T-cell (primary cell): ENCODE measurements at places on chromosomes 7 and 10.

DNA sequence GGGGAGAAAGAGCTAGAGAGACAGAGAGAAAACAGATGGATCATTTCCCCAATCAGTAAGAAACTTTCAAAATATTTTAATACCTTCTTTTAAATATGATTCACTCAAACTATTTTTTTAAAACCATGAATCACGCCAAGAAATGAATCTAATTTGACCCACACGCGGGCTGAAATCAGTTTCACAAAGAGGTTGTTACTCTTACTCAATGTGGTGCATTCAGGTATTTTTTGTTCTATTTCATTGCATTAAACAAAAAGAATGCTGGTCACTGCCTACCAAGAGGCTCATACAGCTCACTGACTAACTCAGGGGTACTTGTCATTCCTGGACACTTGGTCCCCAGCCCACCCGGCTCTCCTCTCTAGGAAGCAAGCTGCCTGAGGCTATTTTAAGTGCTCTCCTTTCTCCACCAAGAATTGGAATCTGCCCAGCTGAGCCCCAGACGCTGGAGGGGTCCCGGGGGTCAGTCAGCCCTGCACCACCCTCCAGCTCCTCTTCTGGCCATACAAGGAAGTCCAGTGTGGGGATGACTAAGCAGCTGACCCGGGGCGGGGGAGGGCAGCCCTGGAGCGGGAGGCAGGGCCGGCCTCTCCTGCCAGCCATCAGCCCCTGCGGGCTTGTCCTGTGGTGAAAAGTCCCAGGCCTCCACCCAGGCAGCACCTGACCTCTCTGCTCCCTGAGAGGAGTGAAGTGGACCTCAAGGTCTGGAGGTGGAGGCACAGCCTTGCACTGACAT lies 21.7 kb upstream of the PFKP start:
- no peak for DNase-seq

DNA sequence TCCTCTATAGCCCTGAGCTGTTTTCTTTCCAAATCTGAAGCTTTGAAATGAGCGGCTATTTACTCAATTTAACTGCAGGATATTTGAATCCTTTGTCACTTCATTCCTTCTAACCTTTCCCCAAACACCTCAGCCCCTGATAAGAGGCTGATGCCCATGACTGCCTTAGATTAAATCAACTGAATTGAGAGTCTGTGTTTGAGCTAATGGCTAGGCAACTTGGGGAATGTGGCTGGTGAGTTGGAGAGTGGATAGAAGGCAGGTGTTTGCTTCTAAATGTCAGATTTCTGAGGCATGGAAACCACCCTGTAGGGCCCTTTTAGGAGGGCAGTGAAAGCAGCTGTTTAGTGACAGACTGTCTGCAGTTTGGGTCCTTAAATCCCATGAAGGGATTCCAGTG lies 759.9 kb downstream of the LRMDA start:
- no peak for DNase-seq

DNA sequence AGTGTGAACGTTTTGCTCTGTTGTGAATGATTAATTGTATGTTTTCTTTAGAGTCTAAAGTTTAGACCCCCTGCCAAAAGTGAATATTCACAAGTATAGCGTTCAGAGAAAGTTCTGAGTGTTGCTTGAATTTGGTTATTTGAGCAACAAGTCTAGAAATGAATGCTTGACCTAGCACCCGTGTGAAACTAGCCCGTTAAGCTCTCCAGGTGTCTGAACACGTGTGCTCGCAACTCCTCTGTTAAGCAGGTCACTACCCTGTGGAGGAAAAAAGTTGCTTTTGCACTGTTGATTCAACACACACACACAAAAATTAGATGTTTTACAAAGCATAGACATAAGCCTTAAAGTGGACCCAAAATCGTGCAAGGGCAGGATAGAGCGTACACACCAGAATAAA lies 78.6 kb upstream of the SAMD8 start:
- no peak for DNase-seq

GRCh38 chr10:47412177-47412730 lies 28.2 kb upstream of the ZNF488 start:
- no peak for DNase-seq

DNA sequence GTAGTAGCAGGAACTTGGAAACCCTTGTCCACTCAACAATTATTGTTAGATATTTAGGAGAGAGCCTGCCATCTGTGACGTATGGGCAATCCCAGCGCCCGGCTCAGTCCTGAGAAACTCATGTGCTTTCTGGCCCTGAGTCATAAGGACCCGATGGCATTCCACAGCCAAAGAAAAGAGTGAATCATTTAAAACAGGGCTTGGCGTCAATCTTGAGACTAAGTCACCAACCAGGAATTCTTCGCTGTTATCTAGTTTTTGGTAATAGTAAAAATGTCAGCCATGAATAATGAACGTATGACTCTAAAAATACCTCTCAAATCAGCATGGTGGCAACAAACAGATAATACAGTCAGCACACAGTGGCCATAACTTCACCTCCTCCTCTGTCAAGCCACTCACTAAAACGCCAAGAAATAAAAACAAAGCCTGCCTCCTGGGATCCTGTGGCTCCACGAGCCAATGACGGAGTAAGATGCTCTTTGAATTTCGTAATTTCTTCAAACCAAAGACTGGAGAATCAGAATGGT lies 140.8 kb downstream of the ADAM12 start:
- DNase-seq, result no peak

DNA sequence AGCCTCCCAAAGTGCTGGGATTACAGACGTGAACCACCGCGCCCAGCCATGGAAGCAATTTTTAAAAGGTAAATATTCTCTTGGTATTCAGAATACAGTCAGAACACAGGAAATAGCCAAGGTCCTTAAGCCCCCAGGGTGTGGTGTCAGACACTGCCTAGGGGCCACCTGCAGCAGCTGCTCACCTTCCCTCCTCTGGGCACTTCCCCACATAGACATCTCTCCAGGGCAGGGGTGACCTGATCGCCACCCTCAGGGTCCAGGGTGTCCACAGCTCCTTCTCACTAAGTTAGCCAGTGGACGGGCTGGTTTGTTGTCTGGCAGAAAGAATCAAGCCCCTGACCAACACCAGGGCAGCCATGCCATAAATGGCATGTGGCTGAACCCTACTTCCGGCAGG lies 15.9 kb downstream of the URGCP start:
- no peak for DNase-seq

DNA sequence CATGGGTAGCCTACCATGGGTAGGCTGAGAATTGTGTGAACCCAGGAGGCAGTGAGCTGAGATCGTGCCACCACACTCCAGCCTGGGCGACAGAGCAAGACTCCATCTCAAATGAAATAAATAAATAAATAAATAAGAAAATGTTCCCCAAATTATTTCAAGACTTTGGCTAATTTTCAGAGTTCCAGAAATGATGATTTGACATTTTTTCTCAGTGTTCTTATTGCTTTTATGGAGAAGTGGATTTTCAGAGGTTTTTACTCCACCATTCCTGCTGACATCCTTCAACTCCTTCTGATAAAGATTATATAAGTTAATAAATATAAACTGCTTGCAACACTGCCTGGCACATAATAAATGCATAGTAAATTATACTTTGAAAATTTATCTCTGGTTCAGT lies 80.4 kb upstream of the PRKCQ start:
- DNase-seq, result no peak

GRCh38 chr7:12674861-12675260 lies 12.6 kb upstream of the ARL4A start:
- peak; percentile 20 for DNase-seq

DNA sequence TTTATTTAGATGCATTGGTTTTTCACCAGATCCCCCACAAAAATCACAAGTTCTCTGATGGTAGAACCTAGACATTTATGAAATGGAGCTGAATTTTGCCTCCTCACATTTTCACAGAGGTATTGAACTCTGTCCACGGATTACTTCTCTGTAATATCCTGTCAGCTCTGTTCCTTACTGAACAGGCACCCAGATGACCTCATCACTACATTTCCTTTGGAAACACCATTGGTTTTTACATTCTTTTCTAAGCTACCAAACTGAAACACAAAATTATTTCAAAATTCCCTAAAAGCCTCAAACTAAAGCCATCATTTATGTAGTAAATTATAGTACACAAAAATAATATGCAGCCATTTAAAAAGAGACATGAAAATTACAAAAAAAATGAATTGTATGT lies 98.3 kb upstream of the KCNIP2 start:
- DNase-seq, result no peak

GRCh38 chr7:100547872-100548271 lies 8.9 kb downstream of the AGFG2 start:
- DNase-seq, result no peak

DNA sequence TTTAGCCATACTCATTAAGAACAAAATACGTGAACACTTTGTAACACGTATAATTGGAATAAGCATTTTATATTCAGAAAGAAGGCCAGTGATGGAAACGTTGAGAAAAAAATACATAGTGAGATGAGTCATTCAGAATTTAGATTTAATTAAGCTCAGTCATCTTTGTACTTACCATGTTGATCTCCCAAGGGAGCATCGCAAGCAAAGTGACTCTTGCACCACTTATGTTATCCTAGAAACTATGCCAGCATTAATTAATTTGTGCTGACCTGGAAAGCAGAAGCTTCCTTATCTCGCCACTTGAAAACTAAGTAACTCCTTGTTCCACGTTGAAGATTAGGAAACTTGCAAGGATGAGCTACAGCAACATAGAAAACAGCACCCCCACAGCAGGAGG lies 9.7 kb upstream of the MPP7 start:
- DNase-seq, result no peak

- DNase-seq, result no peak
Observed at GRCh38 chr7:699476-700170, 26.9 kb upstream of the DNAAF5 start.

GRCh38 chr7:69981646-69982045 lies 383.4 kb downstream of the AUTS2 start:
- DNase-seq, result no peak

- peak; percentile 72 for DNase-seq
Observed at GRCh38 chr10:16948361-16948760, 131.1 kb upstream of the RSU1 start.

- DNase-seq, result no peak
Observed at GRCh38 chr10:72610466-72610865, 15.4 kb downstream of the MICU1 start.

GRCh38 chr7:151657173-151657572 lies 137.5 kb upstream of the RHEB start:
- DNase-seq, result no peak

DNA sequence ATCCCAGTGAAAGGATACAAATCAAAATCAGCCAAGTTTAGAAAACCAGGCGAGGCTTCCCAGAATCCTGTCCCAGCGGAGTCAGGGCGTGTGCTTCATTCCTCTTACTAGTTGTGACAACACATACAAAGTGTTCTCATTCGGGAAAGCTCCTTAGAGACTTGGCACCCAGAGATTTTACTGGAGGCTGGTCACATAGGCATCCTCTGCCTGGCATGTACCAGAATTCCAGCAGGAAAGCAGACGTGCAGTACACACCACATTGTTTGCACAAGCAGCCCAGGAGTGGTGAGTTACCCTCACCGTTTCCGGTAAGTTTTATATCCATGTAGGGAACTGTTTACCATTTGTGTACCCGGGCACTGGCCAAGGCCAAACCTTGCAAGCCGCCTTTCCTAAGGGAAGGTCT lies 34.9 kb downstream of the MMRN2 start:
- no peak for DNase-seq

DNA sequence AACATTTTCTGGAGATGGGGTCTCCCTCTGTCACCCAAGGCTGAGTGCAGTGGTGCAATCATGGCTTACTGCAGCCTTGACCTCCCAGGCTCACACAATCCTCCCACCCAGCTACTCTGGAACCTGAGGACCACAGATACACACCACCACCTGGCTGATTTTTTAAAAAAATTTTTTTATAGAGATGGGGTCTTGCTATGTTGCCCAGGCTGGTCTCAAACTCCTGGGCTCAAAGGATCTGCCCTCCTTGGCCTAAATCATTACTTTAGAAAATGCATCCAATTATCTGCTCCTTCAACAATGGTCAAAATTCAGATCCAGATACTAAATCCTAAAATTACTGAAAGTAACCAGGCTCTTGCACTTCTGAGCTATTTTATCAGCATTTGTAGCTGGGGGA lies 55.2 kb downstream of the CTBP2 start:
- DNase-seq, result no peak

DNA sequence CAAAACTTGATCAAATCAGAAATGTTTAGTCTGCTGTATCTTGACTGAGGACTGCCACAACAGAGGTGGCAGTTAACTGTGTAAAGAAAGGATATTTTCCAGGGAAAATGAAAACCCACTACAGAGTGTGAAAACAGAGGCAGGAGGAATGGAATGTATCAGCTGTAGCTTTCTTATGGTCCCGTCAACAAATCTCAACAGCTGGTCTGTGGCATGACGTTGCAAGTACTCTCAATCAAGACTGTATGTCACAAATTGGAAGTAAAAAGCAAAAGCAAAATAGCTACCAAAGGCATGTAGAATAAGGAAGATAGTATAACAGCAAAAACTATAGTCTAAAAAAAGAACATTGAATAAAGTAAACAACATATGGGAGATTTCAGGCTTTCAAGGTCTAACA lies 123.5 kb downstream of the KMT2C start:
- no peak for DNase-seq

- no peak for DNase-seq
Observed at GRCh38 chr7:51209426-51209825, 107.2 kb downstream of the COBL start.

GRCh38 chr10:105718207-105718995 lies 1077.3 kb downstream of the SORCS3 start:
- DNase-seq, result no peak

- DNase-seq, result no peak
Observed at GRCh38 chr10:75201793-75202307, 8.7 kb upstream of the VDAC2 start.

GRCh38 chr7:149220534-149220933 lies 18.9 kb upstream of the ZNF212 start:
- DNase-seq, result no peak

GRCh38 chr7:44103923-44104859 lies at the start of gene AEBP1:
Gene AEBP1 (plus strand): TSS chr7:44104345. CDS start chr7:44104666, 321 bp downstream.
- no peak for DNase-seq

DNA sequence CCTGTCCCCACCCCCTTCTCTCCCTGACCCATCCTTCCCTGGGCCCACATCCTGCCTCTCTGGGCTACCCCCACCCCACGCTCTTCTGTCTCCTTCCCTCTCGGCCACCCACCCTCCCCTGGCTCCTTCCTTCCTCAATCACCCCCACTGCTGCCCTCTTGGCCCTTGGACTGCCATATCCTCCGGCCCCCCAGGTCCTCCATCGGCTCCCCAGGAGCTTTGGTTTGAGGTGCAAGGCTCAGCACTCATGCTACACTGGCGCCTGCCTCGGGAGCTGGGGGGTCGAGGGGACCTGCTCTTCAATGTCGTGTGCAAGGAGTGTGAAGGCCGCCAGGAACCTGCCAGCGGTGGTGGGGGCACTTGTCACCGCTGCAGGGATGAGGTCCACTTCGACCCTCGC lies 10.9 kb downstream of the EPHB6 start:
- no peak for DNase-seq

- no peak for DNase-seq
Observed at GRCh38 chr7:155840909-155841308, 28.6 kb upstream of the SHH start.

- no peak for DNase-seq
Observed at GRCh38 chr7:68785036-68785435, 813.2 kb upstream of the AUTS2 start.
